ENCODE measurements at places on chromosomes 4 and X.

- DNase-seq: no peak
Measured at GRCh38 chrX:19548279-19548678, 33.0 kb upstream of the MAP3K15 start.

DNA sequence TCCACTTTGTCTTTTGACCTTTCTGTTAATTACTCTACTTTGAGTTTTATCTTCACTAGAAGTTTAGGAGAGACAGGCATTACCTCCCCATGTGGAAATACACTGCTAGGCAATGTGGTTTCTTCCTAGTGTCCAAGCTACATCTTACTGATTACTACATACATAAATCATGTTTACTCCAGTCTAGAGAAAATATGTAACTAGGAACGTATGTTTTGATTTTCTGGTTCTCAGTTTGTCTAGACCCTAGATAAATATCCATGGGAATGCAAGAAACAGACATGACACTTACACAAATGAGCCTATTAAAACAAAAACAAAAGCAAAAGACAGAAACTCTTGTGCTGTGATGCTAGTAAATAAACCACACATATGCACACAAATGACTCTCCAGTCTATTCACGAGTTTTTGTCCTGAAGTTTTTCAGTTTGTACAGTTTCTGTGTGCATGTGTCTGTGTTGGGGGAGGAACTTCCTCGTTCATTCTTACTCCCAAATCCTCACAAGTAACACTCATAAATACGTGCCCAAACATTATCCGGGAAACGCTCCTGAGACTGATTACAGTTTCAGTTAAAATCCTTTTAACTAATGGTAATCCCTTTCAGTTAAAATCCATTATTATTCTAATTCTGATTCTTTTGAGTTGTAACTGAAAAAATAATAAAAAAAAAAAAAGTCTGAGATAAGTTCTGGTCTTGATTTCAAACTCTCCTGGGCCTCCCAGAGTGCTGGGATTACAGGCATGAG is 283.5 kb upstream of the FTHL17 start:
- DNase-seq: no peak

- DNase-seq: no peak
Measured at GRCh38 chr4:10762561-10762960, 78.0 kb upstream of the CLNK start.

DNA sequence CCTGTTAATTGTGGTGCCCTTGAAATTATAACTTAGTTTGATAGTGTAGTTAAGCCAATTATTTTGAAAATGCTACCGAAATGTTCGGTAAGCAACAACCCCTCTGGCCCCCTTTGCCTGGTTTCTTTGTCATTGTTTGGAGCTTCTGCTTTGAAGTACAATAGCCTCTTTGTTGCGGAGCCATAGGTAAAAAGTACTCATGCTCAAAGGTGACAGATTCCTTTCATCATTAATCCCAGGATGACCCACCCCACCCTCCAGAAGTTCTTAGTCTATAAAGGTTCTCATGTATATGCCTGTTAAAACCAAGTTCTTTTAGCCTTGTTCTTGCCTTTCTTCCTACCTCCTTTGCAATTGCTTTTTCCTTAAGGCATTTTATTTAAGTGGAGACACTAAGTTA is 42.4 kb upstream of the SMARCAD1 start:
- DNase-seq: no peak

- DNase-seq: no peak
Measured at GRCh38 chr4:53151489-53151788, 214.4 kb downstream of the SCFD2 start.

- DNase-seq: no peak
Measured at GRCh38 chr4:126956184-126956897, 676.4 kb upstream of the INTU start.

DNA sequence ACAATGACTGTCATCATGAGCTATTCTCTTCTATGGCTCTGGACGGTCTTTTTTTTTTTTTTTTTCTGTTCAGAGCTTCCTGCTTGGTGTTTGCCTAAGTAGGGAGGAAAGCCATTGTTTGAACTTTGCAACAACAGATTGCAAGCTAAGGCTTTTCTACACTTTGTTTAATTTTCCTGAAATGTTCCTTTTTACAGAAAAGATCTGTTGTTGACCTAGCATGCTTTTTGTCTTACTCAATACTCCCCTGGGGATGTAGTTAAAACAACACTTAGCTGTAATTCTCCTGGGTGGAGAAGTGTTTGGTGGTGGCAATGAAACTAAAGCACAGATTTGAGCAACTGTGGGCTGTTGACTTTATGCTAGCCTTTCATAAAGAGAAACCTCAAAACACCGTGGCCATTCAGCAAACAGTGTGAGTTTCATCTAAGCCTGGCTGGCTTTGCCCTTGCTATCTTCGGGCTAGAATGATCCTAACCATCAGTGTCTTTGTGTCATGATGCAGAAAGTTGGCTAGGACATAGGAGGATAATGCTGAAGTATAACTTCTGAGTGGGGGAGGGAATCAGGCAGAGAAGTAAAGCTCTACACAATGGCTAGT is 110.5 kb downstream of the ANXA3 start:
- no peak for DNase-seq

GRCh38 chrX:48700951-48701653 is 4.6 kb downstream of the SUV39H1 start:
- DNase-seq: no peak

GRCh38 chr4:174522183-174523024 is at the start of gene HPGD:
TSS of gene HPGD (minus strand) at chr4:174522488. CDS start at chr4:174522451, 37 bp downstream.
- DNase-seq: peak; percentile 25

GRCh38 chrX:40104630-40104984 is 6.8 kb upstream of the BCOR start:
- no peak for DNase-seq

- DNase-seq: no peak
Measured at GRCh38 chr4:123378794-123379193, 17.8 kb upstream of the SPRY1 start.

- DNase-seq: no peak
Measured at GRCh38 chr4:89939994-89940393, 45.3 kb downstream of the MMRN1 start.

- DNase-seq: no peak
Measured at GRCh38 chr4:45155081-45155777, 428.9 kb upstream of the GNPDA2 start.

Measured in stimulated activated CD4-positive, alpha-beta T cell treated with anti-CD3 and anti-CD28 coated beads, Interleukin-12 subunit alpha, Interleukin-12 subunit beta, amount 100 ng/mL, for 4 hours (primary cell).